CD4-positive, alpha-beta T cell treated with Interleukin-12 subunit alpha and Interleukin-12 subunit beta, for 1 hour (primary cell): ENCODE measurements at places on chromosomes 16 and 17.

DNA sequence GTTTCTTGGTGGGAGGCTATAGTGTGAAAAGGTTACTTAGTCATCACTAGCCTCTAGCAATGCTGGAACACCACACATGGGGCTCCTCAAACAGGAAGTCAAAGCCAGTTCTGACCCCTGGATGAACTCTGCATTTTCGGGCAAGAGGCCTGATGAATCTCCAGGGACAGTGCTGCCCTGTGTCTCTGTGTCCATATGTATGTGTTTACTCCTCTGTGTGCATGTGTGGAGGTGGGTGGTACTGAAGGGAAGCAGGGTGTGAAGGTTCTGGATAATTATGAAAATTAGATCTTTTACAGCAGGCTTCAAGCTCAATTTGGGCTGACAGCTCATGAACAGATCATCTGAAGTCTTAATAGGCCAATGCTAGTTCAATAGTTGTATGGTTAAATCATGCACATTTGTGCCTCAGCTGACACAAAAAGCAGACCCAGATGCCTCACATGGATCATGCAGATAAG, 133.6 kb downstream of the SNX11 start:
- no peak for DNase-seq

GRCh38 chr16:58062821-58063220, 37.3 kb downstream of the MMP15 start:
- no peak for DNase-seq

- no peak for DNase-seq
Measured at GRCh38 chr16:2493605-2494004, 18.7 kb downstream of the TBC1D24 start.

DNA sequence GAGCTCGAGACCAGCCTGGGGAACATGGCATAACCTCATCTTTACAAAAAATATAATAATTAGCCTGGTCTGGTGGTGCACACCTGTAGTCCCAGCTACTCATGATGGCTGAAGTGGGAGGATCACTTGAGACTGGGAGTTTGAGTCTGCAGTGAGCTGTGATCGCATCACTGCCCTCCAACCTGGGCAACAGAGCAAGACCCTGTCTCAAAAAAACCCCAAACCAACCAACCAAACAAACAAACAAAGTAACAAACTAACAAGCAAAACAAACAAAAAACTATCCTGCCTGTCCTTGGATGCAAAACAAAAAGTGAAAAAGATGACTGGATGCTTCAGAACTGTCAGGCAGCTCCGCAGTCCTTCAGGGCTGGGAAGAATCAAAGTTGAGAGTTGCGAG, 5.7 kb upstream of the NGFR start:
- no peak for DNase-seq

DNA sequence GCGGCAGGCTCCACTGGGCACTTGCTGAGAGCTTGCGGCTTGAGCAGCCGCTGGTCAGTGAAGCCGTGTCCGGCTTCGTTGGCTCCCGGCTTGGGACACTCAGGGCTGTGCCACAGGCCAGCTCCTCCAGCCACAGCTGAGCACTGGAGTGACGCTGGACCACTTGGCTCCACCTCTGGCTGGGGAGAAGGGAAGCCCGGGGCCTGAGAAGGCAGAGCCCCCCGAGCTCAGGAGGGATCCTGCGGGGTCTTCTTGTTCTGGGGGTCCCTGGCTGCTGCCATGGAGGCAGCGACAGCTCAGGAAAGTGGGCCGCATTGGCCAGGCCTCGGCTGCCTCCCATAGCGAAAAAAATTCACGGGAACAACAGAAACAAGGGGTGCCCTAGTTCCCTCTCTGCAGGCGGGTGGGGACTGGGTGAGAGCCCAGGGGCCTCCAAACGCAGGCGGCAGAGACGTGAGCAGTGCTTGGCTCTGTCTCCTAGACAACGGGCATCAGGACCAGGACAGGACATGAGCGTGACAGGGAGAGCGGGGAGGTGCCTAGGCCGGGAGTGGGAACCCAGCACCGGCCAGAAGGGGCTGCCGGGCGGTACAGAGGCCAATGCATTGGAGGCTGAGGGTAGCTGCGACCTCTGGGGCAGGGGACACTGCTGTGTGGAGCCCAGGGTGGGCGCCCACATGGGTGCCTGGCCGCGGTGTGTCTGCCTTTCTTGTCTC, 37.7 kb downstream of the SLC7A5 start:
- DNase-seq: no peak

- no peak for DNase-seq
Measured at GRCh38 chr17:45184144-45184543, 22.5 kb downstream of the HEXIM2 start.

DNA sequence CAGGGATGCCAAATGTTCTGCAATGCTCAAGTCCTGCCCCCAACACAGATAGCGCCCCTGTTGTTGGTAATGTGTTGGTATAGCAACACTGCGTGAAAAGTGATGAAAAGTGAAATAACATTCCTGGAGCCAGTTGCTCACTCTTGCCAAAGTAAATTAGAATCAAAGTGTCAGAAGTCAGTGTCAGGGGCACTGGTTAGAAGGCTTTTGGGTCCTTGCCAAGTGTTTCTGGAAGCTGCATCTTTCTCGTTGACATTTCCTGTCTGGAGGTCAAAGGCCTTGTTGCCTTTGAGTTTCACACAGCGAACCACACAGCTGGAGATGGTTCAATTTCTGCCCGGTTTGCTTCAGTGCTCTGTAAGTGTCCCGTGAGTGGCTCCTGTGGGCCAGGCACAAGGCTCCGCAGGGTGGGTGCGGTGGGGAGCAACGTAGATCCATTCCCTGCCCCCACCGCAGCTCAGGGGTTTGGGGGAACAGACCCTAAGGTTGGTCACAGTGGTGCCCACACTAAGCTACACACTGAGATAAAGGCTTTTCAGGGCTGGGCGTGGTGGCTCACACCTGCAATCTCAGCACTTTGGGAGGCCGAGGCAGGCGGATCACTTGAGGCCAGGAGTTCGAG, 3.6 kb upstream of the SLC16A5 start:
- no peak for DNase-seq

DNA sequence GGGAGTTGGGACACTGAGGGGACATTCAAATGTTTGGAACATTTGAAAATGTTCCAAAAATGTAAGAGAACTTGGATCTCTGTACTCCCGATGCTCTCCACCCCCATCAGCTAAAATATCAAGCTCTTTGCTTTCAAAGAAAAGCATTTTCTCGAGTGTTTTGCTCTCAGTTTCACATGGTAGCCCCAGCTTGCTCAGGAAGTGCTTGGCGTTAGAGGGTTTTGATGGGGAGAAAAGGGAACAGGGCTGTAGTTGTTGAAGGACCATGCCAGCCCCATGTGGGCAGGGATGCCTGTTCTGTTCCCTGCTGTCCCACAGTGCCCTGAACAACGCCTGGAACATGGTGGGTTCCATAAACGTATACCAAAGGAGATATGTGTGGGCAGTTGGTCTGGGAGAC, 37.0 kb downstream of the RAI1 start:
- DNase-seq: no peak

- no peak for DNase-seq
Measured at GRCh38 chr17:18326039-18326438, 10.9 kb downstream of the SMCR8 start.

GRCh38 chr16:24978370-24978914, 36.7 kb downstream of the ARHGAP17 start:
- DNase-seq: no peak

DNA sequence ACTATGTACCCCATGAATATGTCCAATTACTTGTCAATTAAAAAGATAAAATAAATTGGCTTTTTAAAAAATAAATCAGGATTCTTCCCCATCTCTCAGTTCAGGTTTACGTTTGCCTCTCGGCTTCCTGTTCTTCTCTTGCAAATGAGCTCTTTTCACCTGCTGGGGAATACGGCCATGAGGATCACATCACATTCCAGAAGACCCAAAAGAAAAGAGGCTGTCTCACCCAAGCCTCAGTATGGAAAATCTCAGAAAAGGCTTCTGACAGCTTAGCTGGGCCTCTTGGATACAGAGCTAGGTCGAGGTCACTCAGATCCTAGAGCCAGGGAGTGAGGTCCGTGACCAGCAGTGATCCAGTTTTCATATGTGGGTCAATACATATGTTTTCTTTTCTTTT, 171.2 kb upstream of the SDK2 start:
- no peak for DNase-seq

DNA sequence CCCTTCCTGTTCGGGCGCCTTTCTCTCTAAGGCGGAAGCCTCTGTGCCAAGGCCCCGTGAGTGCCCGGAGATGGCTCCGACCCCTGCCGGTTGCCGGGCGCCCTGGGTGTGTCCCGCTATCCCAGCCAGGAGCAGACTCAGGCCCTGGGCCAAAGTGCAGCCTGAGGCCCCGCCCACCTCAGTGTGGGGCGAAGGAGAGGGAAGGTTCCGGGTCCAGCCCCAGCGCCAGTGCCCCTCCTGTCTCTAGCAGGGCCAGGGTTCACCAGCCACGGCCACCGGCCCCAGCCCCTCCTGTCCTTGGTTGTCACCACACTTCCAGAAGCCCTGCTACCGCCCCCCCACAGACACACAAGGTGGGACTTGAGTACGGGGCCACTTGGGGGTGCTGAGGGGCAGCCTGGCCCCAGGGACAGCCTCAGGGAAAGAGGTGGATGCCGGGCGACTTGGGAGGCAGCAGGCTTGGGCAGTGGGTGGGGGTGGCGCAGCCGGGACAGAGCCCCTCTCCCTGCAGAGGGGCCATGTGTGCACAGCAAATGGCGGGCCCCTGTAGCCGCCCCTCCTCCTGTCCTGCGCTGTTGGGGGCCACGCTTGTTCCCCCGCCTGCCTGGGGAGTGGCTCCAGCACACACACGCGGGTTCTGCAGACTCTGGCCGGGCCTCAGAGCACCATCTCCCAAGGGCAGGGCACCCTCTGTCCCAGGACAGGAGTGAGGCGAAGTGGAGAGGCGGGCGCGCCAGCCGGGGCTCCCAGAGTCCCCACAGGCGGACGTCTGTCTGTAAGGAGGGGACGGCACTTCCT, 6.0 kb downstream of the C1QTNF8 start:
- no peak for DNase-seq

GRCh38 chr16:73504591-73505575, 457.0 kb upstream of the ZFHX3 start:
- DNase-seq: no peak

GRCh38 chr17:78951967-78952551, 26.9 kb upstream of the TIMP2 start:
- no peak for DNase-seq

GRCh38 chr17:76107509-76107908, 3.9 kb upstream of the EXOC7 start:
- DNase-seq: peak; percentile 43

DNA sequence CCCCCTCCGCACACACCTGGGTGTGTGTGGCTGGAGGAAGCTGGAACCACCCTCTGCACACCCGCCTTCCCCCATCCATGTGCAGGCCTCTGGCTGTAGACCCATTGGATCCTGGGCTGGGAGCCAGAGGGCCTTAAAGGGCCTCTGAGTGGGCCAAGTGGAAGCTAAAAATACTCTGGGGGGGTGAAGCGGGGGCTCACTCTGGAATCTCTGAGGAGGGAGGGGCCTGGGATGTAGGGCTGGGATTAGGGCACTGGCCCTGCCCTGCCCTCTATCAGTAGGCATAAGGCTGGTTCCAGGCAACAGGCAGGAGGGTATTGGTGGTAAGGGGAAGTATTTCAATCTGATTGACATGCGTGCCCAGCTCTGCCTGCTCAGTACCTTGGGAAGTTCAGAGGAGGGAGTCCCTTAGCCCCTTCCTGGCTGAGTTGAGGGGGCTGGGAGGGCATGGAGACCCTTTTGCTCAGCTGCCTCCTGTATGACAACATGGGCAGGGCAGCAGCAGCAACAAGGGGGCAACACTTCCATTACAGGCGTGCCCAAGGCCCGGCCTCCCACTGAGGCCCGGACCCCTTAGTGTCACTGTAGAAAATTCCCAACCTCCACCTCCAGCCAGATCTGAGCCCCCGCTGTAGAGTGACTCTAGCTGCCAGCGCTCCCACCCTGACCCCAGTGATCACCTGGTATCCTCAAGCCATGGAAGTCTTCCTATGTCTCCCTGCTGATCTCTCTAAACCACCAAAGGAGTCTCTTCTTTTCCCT, 5.2 kb downstream of the ITGA3 start:
- DNase-seq: no peak

DNA sequence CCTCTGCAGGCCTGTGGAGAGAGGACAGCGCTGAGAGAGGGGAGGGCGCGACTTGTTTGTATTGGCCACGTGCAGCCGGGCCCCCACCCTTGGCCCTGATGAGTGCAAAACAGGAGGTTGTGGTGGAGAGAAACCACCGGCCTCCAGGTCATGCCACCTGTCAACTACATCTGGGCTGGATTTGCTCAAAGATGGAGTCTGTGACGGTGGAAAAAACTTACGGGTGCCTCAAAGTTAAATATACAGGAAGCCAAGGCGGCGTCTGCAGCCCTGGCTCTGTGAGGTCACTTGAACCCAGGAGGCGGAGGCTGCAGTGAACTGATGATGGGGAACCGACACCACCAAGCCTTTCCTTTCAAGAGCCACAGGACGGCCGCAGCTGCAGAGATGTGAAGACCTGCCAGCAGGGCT, 15.7 kb downstream of the C16orf74 start:
- DNase-seq: peak; percentile 47

DNA sequence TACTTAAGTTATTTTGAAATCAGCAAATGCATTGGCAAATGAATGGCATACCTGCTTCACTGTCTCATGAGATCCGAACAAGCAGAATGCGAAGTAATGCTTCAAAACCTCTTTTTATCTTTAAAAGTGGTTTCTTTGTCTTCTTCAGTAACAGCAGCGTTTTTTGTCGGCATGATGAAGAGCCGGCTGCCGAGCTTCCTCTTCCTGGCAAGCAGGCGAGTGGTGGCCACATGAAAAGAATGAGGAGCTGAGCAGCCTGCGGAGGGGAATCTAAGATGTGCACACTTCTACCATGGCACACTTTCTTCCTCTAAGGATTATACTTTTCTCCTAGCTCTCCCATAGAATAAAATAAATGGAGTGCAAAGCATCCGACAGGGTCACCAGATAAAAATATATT, 42.4 kb upstream of the AKTIP start:
- peak; percentile 60 for DNase-seq

DNA sequence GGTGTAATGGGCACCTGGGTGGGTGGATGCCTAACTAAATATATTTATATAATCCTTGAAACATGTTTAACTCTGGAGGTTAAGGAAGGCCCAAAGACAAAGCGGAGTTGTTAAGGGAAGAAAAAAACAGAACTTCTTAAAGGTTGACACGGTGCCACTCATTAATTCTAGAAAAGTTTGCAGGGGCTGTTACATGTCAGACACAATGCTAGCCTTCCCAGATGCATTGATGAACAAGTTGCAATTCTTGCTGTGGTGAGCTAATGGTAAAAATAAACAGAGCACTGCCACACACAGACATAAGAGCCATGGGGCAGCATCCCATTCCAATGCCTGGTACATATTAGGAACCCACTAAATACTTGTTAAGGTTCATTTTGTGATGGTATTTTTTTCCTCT, 109.5 kb downstream of the CDH13 start:
- DNase-seq: no peak

DNA sequence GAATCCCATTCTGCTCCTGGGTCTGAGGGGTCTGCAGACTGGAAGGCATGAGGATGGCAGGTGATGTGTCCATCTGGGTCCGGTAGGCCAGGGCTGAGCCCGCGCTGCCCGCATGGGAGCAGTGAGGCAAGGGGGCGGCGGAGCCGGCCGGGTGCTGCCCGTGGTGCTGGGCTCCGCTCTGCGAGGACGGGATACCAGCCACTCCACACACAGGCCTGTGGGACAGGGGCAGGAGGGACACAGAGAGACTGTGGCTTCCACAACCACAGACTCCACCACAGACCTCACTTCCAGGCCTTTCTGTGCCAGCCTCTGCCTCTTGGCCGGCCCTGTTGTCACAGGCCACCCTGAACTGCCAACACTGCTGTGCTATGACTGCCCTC, 25.4 kb downstream of the MAP1LC3B start:
- no peak for DNase-seq
